Immature natural killer cell (primary cell): ENCODE measurements at places on chromosomes 3 and 15. TPM values are rescaled to one million over a fixed set of nuclear protein-coding genes. Genes with fewer than 3 reads are reported as not detected.

FAM131A gene
- polyA plus RNA-seq, result 3.0 TPM

DNA sequence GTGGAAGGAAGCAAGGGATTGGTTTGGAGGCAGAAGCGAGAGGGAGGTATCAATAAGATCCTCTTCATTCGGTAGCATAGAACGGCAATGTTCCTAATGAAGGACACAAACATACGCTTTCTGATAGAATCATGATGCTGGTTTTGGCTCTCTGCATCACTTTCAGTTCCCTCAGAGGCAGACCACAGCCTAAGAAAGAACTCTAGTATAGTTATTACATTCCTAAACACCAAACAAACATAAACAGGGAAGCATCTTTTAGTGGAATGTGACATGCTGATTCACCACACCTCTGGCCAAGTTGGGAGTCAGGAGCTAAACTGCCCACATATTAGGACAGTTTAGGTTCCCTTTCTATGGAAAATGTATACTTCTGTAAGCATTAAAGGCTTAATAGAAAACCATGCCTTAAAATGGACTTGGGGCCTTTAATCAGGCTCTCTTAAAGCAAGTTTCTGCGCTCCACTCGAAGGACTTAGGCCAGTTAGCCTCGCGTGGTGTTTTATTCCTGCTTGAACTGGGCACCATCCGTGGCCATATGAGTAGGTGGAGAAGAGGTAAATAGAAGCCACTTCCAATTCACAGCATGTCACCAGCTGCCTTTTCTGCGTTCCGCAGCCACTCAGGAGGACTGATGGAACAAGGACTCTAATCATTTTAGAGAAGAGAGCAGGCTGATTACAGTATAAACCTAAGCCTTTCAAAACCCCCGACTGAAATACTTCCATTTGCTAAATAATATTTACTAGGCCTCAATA is 53.7 kb downstream of the CD47 start:
- no peak for DNase-seq

GRCh38 chr3:123411340-123412040 is 37.4 kb downstream of the ADCY5 start:
- DNase-seq, result no peak

CPN2 gene
- polyA plus RNA-seq, result not detected

DNA sequence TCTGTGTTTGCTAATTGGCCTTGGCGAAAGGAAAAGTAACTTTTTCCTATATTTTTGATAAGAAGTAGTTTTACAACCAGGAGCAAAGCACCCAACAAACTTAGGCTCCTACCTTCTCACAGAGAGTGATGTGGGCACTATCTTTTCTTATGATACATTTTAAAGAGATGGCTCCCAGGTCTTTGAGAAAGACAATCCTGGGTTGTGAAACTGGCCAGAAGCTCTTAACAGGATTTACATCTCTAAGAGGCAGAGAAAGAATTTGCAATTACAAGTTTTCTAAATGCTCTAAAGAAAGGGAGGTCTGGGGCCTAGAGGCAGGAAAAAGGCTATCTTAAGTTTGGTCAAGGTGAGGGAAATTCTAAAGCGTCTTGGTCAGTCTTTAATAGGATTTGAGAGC is 609.7 kb downstream of the VGLL3 start:
- DNase-seq, result no peak

GRCh38 chr3:192566706-192567290 is 160.5 kb downstream of the FGF12 start:
- DNase-seq, result no peak

- DNase-seq, result no peak
Observed at GRCh38 chr15:41511899-41512369, 1.7 kb downstream of the LTK start.

DNA sequence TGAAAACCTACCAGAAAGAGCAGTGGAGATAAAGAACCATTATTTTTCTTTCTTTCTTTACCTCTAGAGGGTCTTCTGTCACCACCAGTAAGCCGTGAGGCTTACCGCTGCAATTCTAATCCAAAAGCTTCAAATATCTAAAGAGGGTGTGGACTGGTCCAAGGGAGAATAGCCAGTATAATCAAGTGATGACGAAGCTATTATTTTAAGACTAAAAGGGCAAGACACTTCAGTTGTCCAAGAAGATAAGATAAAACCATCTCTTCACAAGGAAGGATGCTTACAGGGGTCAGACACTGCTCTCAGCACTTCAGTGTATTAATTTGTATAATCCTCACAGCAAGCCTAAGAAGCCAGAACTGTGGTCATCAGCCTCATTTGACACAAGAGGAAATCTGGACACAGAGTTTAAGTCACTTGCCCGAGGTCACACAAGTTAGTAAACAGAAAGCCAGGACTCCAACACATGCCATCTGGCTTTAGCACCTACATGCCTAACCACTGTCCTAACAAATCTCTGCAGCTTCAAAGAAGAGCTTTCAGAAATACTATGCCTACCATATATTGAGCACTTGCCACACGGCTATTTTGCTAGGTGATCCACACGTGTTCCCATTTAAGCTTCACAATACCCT is 14.6 kb downstream of the HDC start:
- DNase-seq, result no peak

- DNase-seq, result no peak
Observed at GRCh38 chr3:131561511-131561910, 58.7 kb upstream of the MRPL3 start.

DNA sequence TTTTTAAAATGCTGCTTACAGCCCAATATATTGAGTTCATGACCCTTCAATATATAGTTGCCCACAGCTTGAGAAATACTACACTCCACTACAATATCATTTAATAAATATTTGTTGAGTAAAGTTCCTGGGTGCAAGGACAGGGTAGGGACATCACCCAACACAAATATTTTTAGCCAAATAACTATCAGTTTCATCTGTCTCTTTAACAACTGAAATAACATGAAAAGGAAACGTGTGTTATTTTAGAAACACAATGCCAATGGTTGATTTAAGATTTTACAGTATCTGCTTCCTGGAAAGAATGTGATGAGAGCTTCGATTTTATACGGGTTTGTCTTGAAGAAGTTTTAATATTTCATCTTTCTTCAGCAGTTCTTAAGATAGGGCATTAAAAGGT is 67.7 kb upstream of the CDV3 start:
- DNase-seq, result no peak

DNA sequence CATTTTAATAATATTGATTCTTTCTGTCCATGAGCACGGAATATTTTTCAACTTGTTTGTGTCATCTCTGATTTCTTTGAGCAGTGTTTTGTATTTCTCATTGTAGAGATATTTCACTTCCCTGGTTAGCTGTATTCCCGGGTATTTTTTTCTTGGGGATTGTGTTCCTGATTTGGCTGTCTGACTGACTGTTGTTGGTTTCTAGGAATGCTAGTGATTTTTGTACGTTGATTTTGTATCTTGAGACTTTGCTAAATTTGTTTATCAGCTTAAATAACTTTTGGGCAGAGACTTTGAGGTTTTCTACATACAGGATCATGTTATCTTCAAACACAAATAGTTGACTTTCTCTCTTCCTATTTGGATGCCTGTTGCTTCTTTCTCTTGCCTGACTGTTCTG is 418.8 kb upstream of the ALCAM start:
- no peak for DNase-seq

CLDN1 gene
- polyA plus RNA-seq, result not detected

FSIP1 gene
- 3.0 TPM for polyA plus RNA-seq

RPL35A gene
- 854 TPM for polyA plus RNA-seq

GRCh38 chr15:51758645-51759044 is 7.2 kb downstream of the TMOD2 start:
- no peak for DNase-seq

DNA sequence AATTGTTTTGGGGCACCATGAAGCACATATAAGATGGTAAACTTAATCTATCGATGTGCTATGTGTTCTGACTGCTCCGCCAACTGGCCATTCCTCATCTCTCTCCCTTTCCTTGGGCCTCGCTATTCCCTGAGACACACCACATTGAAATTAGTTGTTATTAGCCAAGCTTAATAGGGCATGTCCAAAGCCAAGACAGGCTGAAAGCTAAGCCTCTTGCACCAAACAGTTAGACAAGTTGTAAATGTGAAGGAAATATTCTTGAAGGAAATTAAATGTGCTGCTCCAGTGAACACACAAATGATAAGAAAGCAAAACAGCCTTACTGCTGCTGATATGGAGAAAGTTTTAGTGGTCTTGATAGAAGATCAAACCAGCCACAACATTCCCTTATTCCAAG is 39.3 kb downstream of the C2CD4A start:
- no peak for DNase-seq

DNA sequence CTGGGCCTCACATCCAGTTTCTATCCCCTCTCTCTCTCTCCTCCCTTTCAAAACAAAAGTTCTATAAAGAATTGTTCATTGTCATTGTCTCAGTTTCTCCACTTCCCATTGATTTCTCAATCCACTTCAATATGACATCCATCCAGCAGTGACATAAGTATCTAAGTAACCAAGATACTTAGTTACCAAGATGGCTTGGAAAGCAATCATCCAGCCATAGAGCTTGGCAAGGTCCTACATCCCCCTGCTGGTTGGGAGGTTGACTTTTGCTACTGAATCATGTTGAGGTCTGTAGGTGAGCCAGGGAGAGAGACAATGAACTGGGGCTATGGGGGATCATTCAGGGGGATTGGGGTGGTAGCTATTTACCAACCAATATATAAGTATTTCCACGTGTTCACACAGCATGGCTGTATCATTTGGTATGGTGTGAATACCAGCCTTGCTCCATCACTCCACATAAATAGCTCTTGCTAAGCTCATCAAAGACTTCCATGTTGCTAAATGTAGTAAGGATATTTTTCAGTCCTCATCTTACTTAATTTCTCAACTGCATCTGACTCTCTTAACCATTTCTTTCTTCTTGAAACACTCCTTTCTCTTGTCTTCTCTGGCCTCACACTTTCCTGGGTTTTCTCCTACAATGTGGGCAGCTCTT is 58.8 kb upstream of the NTRK3 start:
- DNase-seq, result no peak

COL7A1 gene
- not detected for polyA plus RNA-seq

- DNase-seq, result no peak
Observed at GRCh38 chr3:81769299-81769698, 7.9 kb upstream of the GBE1 start.

- no peak for DNase-seq
Observed at GRCh38 chr15:92161039-92161670, 232.5 kb upstream of the ST8SIA2 start.

DNA sequence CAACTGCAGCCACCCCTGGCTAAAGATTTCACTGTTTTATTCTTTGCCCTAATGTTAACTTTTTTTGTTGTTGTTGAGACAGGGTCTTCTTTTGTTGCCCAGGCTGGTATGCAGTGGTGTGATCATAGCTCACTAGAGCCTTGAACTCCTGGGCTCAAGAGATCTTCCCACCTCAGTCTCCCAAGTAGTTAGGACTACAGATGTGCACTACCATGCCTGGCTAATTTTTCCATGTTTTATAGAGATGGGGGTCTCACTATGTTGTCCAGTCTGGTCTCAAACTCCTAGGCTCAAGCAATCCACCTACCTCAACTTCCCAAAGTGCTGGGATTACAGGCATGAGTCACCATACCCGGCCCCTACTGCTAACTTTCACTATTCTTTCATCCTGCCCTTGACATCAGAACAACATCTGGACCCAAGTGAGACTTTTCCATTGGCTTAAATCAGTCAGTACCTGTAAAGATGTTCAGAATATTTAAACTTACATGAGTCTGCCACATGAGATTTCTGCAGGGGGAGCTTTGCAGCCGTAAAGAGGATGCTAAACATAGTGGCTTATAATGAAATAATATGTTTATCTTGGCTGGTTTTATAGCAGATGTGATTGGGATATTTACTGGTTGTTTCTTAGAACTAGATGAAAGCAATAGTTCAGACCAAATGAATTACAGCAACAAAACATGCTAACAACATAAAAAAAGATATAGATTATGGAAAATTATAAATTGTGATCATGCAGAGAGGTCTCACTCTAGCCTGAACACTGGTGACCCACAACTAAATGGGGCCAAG is 73.6 kb downstream of the HMG20A start:
- no peak for DNase-seq

ZNF860 gene
- polyA plus RNA-seq, result not detected

DNA sequence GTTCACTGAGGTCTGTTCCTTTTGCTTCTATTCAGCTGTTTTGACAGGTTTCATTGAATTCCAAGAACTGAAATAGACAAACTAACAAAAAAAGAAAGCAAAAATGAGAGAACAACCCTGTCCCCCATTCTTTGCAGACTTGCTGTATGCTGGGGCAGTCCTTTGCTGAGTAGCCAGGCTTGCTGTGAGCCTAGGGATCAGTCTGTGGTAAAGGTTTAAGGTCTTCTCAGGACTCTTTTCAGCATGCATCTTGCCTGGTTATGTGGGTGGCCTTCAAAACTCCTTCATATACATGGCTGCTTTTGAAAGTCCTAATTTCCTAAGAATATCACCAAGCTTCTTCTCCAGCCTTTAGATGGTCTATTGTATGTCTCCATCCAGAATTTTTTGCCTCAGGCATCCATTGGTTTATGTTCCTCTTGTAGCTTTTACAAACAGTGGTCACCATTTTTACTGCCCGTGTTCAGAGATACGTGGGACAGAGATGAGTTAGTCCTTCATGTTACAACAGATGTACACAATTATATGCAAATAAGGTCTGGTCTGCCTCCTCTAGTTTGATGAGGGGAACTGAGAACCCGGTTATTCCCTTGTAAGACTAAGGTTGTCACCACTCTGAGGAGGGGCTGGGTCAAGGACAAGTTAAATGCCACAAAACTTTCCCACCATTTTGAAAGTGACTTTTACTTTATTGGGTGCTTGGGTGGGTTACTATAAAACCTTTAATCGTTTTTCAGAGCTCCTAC is 41.4 kb downstream of the SACM1L start:
- no peak for DNase-seq

DNA sequence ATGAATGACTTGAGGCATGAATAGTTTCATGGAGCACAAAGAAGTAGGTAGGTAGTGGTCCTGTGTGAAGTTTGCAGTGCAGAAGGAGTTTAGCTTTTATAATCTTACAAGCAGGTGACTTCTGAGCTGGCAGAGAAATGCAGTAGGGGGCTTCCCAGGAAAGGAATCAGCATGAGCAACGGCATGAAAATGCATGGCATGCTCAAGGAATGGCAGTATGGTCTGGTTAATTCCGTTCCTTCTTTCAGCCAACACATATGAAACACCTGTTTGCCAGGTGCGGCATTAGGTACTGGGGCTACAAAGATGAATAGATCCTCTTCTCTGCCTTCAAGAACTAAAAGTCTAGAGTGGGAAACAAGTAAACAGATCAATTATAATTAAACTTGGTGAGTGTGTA is 138.0 kb upstream of the BHLHE40 start:
- DNase-seq, result no peak
